ENCODE measurements at places on chromosomes 1 and 21. TPM values are rescaled to one million over a fixed set of nuclear protein-coding genes. Genes with fewer than 3 reads are reported as not detected.

GRCh38 chr1:179824265-179824664, 53.3 kb downstream of the TOR1AIP2 start:
- peak; percentile 74 for DNase-seq

DNA sequence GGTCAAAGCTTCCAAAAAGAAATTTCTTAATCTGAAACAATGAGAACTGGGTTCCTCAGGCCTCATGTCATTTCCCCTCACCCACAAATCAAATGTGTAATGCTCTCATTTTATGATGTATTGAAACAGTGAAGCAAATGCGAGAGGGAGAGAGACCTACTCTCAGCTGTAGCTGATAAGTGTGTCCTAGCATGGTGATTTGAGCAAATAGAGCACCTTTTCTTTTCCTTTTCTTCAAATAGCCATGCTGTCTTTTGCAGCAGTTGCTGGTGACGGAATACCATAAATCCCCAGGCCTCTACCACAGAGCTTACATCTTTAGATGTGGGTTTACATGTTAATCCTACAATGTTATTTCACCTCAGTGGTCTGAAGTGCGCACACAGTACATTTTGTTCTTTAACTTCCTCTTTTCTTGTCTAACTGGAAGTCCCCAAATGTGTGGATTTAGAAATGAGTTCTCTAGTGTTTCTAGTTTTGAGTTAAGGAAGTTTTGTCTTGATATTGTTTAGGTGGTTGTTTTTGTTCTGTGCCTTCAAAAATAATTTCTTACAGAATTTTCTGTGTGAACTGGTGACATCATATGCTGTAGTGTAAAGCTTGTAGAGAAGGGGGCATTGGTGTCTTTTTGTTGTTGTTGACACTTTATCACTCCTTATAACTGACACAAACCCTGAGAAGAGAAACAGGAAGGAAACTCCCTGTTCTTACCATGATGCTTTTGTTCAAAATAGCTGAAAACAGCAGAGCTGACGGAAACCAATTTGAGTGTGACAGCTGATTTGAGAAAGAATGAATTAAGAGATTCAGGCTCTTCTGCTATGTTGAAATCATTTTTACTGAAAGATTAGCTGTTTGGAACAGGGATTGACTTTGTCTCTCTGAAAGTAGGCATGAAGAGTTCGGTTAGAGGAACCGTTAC, 12.2 kb downstream of the SMAP2 start:
- no peak for DNase-seq

DNA sequence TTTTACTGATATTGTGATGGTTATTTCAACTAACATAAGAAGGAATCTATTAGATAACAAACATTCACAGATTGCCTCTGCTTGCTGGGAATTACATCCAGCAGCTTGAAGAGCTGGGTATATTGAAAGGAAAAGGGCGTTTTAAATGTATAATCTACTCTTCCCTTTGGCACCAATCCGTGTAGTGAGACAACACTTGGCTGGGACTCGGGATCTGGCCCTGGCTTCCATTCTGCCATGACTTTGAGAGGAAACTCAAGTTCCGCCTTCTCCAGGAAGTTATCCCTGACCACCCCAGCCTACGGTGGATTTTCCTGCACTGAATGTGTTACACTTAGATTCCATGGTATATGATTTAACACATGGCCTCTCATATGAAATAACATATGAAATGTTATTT, 86.9 kb upstream of the UBE2U start:
- DNase-seq = no peak

GRCh38 chr21:39776589-39776988, 31.6 kb downstream of the IGSF5 start:
- DNase-seq = no peak

The CRYAA gene
- total RNA-seq = not detected
